ENCODE measurements at places on chromosomes 6 and 20.

GRCh38 chr20:41180599-41181333, 43.4 kb downstream of the PLCG1 start:
- DNase-seq, result no peak

- DNase-seq, result no peak
These were observed 41.5 kb upstream of the FAM83B start for GRCh38 chr6:54805077-54805476.

DNA sequence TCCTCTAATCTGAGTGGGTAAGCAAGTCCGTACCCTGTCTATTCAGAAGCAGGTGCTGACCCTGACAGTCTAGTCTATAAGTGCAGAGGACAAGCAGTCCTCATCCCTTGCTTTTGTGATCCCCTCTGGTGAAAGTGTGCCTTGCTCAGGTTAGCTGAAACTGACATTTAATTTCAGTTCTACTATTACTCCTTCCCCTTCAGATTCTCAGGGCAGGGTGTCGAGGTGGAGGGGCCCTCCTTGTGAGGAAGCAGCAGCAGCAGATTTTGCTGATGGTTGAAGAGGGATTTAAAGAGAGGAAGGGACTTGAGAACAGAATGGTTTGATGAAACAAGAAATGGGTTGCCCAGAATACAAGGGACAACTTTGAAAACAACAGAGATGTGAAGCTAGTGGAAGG, 309.3 kb downstream of the CLIC5 start:
- no peak for DNase-seq

GRCh38 chr6:50527985-50528384, 185.3 kb upstream of the TFAP2D start:
- no peak for DNase-seq

GRCh38 chr20:11246251-11246775, 572.5 kb upstream of the JAG1 start:
- DNase-seq, result no peak

DNA sequence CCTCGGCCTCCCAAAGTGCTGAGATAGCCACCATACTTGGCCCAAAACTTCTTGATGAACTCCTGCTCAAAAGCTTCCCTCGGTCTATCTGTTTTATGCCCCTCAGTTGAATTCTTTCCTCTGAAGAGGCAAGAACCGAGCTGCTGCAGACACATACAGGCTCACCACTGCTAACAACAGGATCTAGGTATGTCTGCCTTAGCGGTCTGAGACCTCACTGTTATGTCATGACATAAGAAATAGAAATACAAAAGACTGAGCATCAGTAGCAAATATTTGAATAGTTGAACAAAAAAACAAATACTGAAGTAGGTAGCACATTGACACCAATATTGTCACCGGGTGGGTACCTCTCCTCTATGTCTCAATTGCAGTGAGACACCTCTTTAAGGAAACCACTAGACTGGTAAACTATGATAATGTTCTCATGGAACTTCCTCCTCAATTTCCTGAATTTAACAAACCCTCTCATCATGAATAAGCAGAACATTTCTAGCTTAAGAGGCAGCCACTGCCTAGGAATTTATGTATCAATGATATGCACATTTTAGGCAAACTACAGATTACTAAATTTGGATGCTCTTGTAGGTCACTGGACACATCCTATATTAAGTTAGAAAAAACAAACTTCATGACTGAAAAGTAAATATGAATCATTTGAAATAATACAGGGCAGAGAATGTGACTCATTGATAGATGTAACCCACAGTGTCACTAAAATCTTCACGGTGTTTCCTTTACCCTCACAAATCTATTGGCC, 9.4 kb upstream of the STXBP5 start:
- no peak for DNase-seq

- DNase-seq, result peak; percentile 76
These were observed 18.5 kb upstream of the C6orf141 start for GRCh38 chr6:49531774-49532569.

DNA sequence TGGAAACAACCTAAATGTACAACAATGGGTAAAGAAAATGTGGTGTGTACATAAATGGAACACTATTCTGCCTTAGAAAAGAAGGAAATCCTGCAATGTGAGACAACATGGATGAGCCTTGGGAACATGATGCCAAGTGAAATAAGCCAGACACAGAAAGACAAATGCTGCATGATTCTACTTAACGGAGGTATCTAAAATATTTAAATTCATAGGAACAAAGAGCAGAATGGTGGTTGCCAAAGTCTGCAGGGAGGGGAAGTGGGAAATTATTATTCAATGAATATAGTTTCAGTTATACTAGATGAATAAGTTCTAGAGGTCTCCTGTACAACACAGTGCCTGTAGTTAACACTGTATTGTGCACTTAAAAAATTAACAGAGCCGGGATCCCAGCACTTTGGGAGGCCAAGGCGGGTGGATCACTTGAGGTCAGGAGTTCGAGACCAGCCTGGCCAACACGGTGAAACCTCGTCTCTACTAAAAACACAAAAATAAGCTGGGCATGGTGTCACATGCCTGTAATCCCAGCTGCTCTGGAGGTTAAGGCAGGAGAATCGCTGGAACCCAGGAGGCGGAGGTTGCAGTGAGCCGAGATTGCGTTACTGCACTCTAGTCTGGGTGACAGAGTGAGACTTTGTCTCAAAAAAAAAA, 71.4 kb upstream of the SNX9 start:
- no peak for DNase-seq

DNA sequence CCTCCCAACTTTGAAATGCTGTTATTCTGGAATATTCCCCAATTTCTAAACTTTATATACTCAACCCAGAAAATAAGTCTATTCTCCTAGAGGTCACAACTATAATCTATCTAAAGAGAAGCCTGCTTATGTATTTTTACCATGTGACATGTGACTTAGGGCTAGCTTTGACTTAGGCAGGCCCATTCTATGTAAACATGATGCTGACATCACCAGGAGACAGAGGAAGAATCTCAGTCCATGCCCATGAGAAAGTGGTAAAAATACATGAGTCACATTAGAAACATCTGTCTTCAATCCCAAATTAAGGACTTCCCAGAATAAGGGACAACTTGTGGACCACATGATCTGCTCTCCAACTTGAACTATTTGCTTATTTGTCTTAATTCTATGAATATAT, 113.6 kb upstream of the ID4 start:
- DNase-seq, result no peak

DNA sequence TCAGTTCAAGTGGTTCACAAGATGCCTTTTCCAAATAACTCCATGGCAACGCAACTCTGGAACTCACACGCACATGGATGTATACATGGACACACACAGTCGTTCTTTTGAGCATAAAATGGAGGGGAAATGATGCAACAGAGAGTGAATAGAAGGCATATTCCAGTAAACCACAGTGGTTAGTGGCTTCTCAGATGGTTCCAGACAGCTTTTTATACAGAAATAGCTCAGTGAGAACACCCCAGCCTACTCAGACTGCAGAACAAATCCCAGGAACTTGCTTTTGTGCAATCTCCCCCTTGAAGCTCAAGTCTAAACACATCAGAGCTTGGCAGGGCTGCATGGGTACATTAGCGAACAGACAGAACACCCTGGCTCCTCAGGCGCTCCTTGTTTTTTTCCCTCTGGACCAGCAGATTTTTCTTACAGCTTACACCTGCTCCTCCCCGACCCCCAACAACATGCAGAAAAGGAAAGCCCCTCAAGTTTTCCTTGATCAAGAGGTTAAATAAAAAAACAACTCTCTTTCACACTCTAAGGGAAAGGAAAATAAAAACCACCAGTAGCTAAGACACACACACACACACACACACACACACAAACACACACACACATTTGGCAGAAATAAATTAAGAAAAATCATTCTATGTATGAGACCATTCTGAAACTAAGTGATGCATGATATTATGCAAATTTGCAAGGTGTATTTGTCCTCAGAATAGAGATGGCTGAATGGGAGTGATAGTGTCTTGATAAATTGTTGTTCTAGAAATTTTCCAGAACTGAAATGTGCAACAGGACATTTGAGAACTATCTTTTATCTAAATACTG, 51.2 kb upstream of the RANBP9 start:
- peak; percentile 57 for DNase-seq

GRCh38 chr20:48582673-48582985, 245.2 kb downstream of the PREX1 start:
- DNase-seq, result no peak

DNA sequence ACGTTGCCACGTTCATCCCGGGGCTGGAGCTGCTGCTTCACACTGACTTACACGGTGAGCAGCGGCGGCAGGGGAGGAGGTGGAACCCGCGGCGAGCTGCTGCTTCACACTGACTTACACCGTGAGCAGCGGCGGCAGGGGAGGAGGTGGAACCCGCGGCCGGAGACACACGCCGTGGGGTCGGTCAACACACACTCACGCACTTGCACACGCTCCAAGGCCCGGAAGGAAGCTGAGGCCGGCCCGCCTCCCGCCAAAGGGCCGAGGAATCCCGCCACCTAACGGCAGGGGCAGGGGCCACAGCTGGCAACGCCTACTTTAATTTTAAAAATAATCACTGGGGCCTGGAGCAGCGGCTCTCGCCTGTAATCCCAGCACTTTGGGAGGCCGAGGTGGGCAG, 94.4 kb upstream of the FOXC1 start:
- DNase-seq, result no peak

- DNase-seq, result no peak
These were observed 457.7 kb downstream of the CDKAL1 start for GRCh38 chr6:20991910-20992309.

- no peak for DNase-seq
These were observed 23.5 kb downstream of the UCKL1 start for GRCh38 chr20:63932606-63933160.

GRCh38 chr20:53905820-53906191, 164.6 kb downstream of the BCAS1 start:
- DNase-seq, result no peak

DNA sequence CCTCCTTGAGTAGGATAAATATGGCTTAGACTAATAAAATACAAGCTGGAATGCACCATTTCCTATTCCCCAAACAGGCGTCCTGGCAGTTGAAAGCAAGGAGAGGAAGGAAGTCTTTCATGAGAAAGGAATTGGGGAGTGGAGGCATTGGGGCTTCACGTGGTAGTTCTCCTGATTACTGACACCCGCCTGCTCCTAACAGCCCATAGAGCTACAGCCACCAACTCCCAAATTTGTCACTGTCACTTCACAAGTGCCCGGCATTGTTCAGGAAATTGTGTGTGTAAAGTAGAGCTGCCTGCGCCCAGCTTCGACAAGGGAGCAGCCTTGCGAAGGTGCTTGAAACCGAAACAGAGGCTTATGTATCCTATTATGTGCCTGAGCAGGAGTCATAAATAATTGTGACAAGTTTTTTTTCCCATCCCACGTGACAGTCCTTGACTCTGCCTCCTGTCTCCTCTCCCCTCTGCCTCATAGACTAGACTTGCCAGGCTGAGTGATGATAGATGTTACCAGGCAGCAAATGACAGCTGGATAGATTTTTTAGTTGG, 301.7 kb upstream of the ZFP64 start:
- DNase-seq, result no peak

DNA sequence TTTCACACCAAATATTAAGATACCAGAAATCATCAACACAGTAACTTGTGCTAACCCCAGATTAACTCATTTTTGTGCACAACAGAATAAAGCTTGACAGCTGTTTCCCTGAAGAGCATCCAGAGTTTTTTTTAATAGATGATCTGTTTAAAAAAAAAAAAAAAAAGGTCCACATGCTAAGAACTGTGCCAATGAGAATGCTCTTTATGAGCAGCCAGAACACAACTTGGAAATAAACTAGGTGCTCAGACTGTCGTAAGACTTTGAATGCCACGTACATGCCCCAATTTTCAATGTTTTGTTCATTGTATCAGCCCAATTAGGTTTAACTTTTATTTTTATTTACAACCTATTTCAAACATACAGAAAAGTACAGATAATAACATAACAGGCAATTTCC, 47.3 kb downstream of the STAU1 start:
- no peak for DNase-seq

DNA sequence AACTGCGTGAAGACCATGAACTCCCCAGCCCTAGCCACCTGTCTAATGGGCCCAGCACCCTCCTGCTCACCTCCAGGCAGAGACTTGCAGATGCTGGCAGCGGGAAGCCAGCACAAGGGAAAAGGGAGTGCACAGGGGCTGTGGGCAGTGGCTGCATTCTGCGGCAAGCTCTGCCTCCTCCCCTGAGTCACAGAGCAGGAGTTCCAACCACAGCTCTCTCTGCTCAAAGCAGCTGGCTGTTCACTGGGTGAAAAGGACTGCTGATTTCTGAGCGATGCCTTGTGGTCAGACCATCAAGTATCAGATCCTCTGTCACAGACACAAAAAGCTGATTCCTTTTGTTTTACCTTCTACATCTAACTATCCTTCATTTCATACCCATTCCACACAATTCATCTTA, 10.5 kb downstream of the NKX2-2 start:
- DNase-seq, result no peak

DNA sequence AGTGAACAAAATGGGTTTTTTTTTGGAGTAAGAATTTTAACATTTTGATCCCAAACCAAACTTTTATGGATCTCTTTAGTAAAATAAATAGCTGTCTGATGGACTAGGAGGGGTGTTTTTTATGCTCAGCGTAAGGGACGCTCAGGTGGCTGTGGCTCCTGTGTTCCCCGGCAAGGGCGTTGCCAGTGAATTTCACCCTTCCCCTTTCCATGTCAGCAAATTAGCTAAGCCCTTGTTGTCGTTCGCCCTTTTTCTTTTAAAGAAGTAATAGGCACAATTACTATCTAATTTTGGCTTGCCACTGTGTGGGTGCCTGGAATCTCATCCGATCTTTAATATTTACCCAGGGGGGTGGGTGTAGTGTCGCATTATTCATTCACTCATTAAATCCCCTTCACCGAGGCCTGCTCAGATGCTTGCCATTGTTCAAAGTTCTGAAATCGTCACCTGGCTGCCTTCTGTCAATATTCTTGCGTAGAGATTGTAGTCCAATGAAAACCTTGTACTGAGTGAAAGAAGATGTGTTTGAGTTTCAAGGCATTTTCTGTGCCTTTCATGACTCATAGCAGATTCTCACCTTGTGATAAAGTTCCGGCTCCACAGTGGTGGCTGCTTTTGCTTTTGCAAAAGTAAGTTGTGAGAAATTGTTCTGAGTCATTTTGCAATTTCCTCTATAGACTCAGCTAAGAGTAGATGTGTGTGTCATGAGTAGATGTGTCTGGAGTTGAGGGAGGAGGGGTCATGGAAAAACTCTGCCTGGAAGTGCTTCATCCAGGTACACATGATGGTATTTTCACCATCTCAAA, 40.0 kb upstream of the CLDN20 start:
- DNase-seq, result no peak

- DNase-seq, result peak; percentile 56
These were observed 10.5 kb downstream of the GNAS-AS1 start for GRCh38 chr20:58839991-58840747.

- DNase-seq, result no peak
These were observed 141.3 kb downstream of the GRIK2 start for GRCh38 chr6:101534821-101535220.

DNA sequence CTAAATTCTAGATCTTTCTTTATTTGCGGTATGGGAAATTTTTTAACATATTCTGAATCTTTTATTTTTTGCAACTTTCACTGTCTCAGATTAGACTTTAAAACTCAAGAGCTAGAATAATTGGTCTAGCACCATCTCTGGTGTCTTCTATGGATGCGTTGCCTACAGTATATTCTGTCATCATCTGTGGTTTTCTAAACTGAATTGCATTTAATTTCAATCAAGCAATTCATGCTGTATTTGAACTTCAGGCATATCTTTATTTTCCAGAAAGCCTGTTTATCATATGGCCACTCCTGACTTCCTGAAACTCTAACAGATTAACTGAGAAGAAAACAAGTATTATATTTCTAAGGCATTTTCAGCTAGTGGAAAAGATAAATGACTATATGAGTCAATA, 281.6 kb downstream of the PLCB1 start:
- no peak for DNase-seq

GRCh38 chr6:166626177-166627032, 646 bp downstream of the RPS6KA2 start:
- peak; percentile 54 for DNase-seq
